ENCODE measurements at places on chromosomes 2 and 18.

GRCh38 chr2:148021886-148022285, 995 bp downstream of the MBD5 start:
- no peak for DNase-seq

DNA sequence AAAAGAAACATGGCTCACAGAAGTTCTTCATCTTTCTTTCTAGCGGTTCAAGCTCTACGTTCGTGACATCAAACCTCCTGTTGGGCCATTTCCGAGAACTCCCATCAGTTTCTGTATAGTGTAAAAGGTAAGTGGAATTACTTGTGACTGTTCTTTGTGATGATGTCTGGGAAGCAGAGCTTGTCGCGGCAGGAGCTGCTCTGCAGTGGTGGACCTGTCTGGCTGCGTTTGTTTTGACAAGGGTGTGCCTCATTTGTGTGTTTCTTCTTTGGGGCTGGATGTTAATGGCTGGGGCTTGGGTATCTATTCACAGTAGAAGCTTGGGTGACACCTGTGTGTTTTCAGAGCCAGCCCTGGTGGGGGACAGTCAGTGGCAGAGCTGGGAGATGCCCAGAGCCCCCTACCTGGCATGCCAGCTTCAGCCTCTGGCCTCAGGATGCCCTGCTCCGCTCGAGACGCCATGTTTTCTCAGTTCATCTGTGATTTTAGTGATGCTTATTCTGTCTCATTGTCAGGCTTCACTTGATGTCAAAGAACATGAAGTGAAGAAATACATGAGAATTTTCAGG, 59.6 kb downstream of the LDLRAD4 start:
- no peak for DNase-seq

GRCh38 chr2:177606636-177607035, 214.1 kb downstream of the AGPS start:
- no peak for DNase-seq

GRCh38 chr18:36786686-36787085, 42.1 kb downstream of the TPGS2 start:
- no peak for DNase-seq

DNA sequence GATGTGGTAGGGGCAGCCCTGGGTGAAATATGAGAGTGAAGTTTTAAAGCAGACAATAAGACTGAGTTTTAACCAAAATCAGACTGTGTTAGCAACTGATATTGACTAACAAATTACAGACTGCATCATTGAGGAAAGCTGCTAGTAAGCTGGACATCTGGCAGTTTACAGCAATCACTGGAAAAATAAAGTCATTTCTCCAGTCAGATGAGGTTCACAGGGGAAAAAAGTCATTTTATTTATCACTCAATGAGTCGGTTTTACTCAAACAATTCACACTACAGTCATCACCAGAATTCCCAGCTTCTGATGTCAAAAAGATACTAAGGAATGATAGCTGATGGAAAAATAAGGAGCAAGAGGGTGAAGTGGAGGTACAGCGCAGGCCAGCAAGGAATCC, 10.5 kb upstream of the TMEM177 start:
- DNase-seq = no peak

GRCh38 chr2:200470230-200470629, 39.6 kb downstream of the KCTD18 start:
- no peak for DNase-seq
